ENCODE measurements at places on chromosomes 12 and 14.

- DNase-seq = no peak
Measured at GRCh38 chr12:54384591-54385041, at the start of gene ZNF385A. ZNF385A (minus strand) TSS chr12:54384733; CDS start chr12:54384514, 219 bp downstream.

DNA sequence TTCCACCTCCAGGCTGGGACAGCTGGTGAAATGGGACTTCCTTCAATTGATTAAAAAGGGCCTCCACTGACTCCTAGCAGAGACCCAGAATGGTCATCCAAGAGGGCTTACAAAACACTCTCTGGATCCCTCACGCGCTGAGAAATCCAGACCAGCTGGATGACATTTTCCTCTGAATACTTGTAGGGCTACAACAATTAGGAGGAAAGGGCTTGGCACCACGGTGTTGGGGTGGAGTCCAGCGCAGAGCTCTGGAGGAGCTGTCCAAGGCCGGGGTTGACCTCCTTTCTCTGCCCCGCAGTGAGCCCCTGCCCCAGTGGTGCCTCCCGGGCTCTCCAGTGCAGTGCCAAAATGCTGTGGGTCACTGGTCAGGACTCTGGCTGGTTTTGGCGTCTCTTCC, 189.0 kb upstream of the CCND2 start:
- DNase-seq = no peak

DNA sequence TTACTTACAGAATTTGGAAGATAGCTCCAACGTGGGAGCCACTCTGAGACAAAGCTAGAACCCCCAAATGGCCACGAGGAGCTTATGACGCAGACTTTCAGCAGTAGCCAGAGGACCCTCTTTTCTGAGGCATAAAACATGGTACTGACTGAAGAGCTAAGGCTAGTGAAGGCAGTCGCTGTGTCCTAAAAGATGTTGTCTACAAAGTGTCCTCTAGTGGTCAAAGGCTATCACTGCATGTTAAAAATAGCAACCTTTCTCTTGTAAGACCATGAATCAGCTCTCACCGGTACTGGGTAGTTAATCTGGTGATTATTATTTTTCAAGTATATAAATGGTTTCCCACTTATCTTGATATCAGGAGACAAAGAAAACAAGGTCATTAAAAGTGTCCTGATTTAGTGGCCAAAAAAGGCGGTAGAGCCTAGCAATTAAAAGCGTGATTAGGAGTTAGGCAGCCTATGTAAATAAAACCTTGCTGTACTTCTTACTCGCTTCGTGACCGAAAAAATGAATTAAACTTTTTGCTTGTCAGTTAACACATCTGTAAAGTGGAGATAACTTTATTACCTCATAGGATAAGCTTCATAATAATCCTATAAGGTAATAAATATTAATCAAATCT, 47.0 kb upstream of the LGR5 start:
- peak; percentile 72 for DNase-seq

DNA sequence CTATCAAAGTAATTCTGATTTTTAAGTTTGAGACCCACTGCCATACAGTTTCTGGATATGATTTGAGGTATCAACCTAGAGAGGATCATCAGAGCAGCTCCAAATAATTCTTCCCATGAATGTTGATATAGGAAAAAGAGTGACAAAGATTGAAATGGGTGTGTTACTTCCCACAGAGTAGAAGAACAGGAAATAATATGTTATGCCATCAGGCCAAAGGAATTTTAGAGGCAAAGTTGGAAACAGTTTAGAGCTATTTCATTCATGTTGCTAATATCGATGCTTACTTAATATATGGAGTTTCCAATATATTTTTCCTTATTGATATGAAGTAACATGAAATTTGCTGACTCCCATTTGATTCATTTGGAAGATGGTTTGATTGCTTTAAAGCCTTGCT, 8.9 kb upstream of the MSRB3 start:
- DNase-seq = no peak

GRCh38 chr12:120071493-120072020, 45.0 kb downstream of the RAB35 start:
- DNase-seq = no peak

- no peak for DNase-seq
Measured at GRCh38 chr12:96652870-96653269, 163.5 kb downstream of the CFAP54 start.

- no peak for DNase-seq
Measured at GRCh38 chr12:69366796-69367195, 7.3 kb downstream of the YEATS4 start.

GRCh38 chr14:98200601-98201000, 1071.4 kb downstream of the BCL11B start:
- no peak for DNase-seq

DNA sequence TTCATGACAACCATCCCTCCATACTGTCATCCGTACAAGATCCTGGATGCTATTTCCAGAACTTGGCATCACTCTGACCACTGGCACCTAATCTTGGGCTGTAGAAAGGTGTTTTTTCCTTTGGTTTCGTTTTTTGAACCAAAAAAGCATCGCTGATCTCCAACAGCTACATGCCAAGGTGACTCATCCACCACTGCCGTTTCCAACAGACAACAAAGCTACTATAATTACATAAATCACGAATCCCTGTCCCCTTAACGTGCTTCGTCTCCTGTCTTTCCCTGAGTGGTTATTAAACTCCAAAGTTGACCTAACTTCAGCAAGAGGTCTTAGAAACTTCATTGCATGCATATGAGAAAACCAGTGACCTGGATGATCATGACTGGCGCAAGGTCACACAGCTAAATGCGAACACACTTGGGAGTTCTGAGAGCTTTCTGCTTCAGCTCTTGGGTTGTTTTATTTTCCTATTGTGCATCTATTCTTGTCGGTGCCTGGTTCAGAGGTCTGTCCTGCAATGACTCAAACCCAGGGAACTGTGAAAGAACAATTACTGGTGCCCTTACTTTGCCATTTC, 99.9 kb downstream of the PPM1H start:
- no peak for DNase-seq

DNA sequence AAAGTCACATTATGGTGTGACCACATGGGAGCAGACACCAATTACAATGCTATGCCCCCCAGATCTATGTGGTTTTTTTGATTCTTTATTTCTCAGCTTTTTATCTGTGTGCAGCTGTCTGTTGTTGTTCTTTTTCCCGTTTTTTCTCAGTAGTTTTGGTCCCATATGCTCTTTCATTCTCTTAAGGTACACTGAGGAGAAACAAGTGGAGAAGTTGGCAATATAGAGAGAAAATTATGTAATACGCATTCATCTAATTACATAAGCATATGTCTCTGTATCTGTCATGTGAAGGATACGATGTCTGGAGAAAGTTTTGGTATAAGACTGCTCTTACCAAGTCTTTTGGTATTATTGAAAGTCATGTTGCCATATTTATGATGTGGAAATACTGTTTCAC, 819.0 kb downstream of the NRXN3 start:
- no peak for DNase-seq

GRCh38 chr12:105048315-105048714, 35.9 kb downstream of the ALDH1L2 start:
- no peak for DNase-seq

DNA sequence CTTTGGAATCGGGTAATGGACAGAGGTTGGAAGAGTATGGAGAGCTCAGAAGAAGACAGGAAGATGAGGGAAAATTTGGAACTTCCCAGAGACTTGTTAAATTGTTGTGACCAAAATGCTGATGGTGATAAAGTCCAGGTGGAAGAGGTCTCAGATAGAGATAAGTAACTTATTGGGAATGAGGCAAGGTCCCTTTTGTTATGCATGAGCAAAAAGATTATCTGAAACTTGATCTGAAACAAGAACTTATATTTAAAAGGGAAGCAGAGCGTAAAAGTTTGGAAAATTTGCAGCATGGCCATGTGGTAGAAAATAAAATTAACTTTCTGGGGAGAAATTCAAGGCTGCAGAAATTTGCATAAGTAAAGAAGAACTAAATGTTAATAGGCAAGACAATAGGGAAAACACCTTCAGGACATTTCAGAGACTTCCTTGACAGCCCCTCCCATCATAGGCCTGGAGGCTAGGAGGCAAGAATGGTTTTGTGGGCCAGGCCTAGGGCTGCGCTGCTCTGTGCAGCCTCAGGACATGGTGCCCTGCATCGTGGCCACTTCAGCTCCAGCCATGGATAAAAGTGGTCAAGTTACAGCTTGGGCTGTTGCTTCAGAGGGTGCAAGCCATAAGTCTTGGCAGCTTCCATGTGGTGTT, 425.7 kb upstream of the PRICKLE1 start:
- DNase-seq = no peak

- no peak for DNase-seq
Measured at GRCh38 chr12:7959701-7960121, 23.7 kb upstream of the SLC2A3 start.

DNA sequence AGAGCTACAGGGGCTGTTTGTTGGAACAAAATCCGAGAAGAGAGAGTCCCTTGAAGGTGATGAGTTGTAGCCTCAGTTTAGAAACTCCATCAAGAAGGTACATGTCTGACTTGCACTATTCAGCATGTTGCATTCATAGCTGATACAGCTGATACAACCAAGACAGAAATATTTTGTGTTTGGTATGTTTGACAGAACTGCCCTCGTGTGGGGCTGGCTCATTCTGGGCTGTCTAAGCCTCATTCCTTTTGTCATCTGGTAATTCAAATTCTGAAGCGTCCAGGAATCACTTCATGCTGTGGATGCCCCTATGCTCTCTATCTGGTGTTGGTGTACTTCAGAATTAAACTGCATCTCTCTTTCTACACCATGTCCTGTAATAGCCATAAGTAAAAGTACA, 126.3 kb downstream of the ANO6 start:
- DNase-seq = no peak

DNA sequence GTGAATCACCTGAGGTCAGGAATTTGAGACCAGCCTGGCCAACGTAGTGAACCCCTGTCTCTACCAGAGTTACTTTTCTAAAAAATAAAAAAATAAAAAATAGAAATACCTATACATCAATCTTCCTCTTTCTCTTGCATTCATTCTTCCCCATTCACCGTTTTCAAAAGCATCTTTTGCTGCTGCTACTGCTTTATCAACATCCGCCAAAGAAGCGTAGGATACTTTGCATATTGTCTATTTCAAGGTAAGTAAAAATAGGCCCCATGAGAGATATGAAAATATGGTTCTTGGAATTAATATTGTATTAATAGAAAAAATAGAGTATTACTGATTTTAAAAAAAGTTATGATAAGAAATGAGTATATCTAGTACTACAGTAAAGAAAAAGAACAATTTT, 32.3 kb downstream of the ALDH1L2 start:
- DNase-seq = no peak

- no peak for DNase-seq
Measured at GRCh38 chr12:44019118-44019517, 183.2 kb downstream of the TMEM117 start.

- no peak for DNase-seq
Measured at GRCh38 chr12:76529226-76529918, 30.2 kb downstream of the OSBPL8 start.

DNA sequence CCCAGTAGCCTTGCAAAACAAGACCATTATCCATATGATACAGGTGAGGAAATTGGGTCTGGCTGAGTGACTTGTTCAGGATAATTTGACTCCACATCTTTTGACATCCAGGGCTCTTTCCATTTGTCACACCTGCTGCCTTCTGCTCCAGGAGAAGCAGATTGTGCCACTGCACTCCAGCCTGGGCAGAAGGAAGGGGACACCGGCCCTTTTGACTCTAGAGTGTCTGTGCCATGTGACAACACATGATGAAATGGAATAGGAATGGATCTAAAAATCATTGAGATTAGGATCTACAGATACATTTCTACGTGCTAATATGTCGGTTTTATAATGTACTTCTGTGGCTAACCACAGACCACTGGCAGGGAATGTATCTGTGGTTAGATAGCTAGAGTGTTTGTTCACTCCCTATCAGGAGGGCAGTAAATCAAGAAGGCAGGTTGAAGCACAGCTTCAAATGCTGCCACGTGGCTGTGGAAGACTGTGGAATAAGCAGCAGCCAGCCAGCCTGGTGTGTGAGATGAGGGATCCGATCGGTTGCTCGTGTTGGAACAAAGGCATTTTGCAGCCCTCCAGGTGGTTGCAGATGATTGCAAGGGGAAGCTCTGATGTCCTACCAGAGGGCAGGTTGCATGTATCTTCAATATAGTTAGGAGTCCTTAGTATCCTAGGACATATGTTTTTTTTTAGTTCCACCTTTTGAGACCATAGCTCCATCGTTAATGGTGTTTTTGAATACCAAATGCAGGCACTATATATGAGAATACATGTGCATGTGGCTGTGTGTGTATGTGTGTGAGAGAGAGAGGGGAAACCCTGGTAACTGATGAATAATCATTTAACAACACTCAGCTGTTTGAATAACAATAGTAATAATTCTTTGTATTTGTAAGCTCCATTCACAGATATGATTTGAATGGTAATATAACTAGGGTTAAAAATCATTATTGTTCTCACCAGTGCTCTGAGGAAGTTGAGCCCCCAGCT, 28.6 kb downstream of the EML1 start:
- no peak for DNase-seq
